ENCODE measurements at places on chromosomes 5 and 9. TPM values are rescaled to one million over a fixed set of nuclear protein-coding genes. Genes with fewer than 3 reads are reported as not detected.

MZB1 gene
- 1.2 TPM for total RNA-seq

CAMK4 gene
- total RNA-seq, result 0.66 TPM

- no peak for DNase-seq
Measured at GRCh38 chr5:58795327-58795726, 212.5 kb downstream of the RAB3C start.

DNA sequence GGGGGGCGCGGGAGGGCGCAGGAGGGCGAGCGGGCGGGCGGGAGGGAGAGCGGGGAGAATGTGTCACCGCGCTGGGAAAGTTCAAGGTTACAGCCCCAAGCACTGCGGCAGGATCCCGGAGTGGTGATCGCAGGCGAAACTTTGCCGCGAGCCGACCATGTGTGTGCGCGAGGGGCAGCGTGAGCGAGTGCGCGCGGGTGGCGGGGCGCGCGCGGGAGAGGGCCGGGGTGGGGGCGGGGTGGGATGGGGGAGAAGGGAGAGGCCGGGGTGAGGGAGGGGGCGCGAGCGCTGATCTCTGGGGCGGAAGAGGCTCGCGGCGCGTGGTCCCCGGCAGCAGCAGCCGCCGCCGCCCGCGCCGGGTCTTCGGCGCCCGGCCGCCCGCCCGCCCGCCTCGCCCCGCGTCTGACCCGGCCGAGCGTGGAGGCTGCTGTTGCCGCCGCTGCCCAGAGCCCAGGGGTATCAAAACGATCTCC is at the start of gene NFIB:
TSS of gene NFIB (minus strand) at position 191 of the 473 bp plus-strand sequence. CDS start 630 bp downstream, outside the sequence.
- DNase-seq, result peak; percentile 87

- no peak for DNase-seq
Measured at GRCh38 chr5:7629561-7629960, 221.4 kb downstream of the CFAP90 start.

DNA sequence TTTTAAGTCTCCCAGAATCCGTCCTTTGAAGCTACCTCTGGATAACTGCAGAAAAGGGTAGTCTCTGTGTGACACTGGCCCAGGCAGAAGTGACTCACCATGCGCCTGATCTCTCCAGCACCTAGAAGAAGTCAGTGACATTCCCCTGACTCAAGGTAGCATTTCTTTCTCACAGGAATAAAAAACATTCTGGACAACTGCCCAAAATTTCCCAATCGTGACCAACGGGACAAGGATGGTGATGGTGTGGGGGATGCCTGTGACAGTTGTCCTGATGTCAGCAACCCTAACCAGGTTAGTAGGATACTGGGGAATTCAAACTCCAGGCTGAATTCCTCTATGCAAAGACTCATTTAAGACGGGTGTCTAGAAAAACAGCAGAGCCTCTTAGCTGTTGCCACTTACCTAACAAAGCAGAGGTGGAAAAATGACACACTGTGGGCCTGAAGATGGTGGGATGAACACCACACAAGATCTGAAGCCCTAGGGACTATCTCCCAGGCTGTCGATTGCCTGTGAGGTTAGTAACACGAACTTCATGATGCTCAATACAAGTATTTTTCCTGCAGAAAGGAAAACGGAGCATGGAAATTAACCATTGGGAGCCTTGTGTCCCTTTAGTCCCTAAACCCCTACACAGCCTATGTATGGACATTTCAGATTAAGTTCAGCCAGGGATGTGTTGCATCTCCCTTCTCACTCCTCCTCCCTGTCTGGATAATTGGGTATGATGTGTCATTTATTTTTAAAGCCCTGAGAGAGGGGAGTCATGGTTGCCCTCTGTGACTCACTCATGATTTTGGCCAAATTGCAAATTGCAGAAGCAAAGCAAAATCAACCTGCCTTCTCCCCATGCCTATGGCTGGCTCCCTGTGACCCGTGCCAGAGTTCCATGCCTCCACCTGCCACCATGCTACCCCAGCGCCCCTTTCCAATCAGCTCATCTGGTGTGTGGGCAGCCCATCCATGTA is 37.2 kb downstream of the THBS4 start:
- DNase-seq, result no peak

Data from right cardiac atrium (tissue), 5 donors.